Left ventricle myocardium inferior (tissue), 1 donor: ENCODE measurements at places on chromosomes 3 and 15. TPM values are rescaled to one million over a fixed set of nuclear protein-coding genes. Genes with fewer than 3 reads are reported as not detected.

- H3K27ac ChIP-seq, result no peak overlapping the region
- no peaks in the 10 kb centered on the region for H3K27me3 ChIP-seq
- H3K4me3 ChIP-seq, result no peak overlapping the region
- no peaks in the 10 kb centered on the region for H3K4me1 ChIP-seq
- no peaks in the 10 kb centered on the region for H3K36me3 ChIP-seq
Measured at GRCh38 chr3:150096700-150097587, 126.2 kb upstream of the PFN2 start.

DNA sequence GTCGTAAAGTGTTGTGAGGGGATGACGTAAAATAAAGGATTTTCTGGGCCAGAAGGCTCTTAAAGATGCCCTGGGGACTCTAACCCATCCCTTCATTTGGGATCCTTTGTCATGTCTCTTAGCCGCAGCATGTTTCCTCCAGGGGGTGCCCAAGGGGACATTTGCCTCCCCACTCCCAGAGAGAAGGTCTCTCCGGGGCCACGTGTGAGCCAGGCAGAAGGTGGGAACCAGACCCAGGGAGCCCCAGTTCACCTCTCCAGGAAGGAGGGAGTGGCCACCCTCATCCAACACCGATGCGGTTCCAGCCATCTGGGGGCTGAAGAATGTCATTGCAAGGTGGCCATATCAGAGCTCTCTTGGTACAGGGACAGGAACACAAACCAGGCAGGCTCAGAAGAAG, 25.2 kb downstream of the ST8SIA2 start:
- H3K4me1 ChIP-seq, result peaks cover 11% of the 10 kb centered on the region
- H3K4me3 ChIP-seq, result no peak overlapping the region
- no peak for DNase-seq
- H3K36me3 ChIP-seq, result no peaks in the 10 kb centered on the region
- H3K27ac ChIP-seq, result no peak overlapping the region

GRCh38 chr3:94614192-94614591, 551.3 kb downstream of the NSUN3 start:
- H3K36me3 ChIP-seq, result no peaks in the 10 kb centered on the region
- no peaks in the 10 kb centered on the region for H3K27me3 ChIP-seq
- H3K4me3 ChIP-seq, result no peak overlapping the region
- H3K4me1 ChIP-seq, result no peaks in the 10 kb centered on the region
- H3K27ac ChIP-seq, result no peak overlapping the region

DNA sequence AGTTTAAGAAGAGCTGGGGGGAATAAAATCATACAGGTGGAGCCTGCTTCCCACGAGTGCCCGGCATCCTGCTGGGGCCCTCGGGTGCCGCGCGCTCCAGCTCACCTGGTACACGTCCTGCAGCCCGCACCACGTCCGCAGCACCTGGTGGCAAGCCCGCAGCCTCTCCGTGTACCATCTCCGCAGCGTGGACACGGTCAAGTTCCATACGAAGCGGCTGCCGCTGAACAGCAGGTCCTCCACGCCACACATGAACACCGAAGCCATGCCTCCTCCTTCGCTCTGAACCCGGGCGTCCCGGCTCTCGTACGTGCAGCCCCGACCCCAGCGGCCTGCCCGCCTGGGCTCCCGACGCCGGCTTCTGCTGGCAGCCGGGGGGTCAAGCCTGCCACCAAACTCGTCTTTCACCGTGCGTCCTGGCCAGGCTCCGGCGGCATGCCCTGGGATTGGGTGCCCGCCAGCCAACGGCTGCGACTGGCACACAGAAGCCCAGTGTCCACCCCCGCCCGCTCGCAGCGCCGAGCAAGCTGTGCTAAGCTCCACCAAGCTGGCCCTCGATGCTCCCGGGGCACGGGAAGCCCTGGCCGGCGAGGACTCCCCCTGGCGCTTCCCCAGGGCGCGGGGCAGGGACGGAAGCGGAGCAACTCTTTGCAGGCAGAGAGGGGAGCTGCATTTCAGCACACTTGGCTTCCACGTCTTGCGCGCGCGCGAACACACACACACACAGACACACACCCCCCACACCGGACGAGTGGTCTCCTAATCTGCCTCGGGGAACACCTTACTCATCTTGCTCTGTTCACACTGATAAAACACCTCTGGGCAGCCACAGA, at the start of gene FRMD4B:
Gene FRMD4B (minus strand): TSS at position 366 of the 833 bp plus-strand sequence. CDS start 99 bp downstream, at position 267.
- H3K36me3 ChIP-seq, result no peaks in the 10 kb centered on the region
- peaks cover 51% of the 10 kb centered on the region for H3K4me1 ChIP-seq
- peaks cover 5% of the 10 kb centered on the region for H3K27me3 ChIP-seq
- peak within 1 kb of the TSS; percentile 79 for H3K4me3 ChIP-seq
- peak within 1 kb of the TSS; percentile 86 for H3K27ac ChIP-seq

GRCh38 chr3:150327678-150328653, 80.1 kb upstream of the TSC22D2 start:
- H3K4me1 ChIP-seq, result peaks cover 9% of the 10 kb centered on the region
- DNase-seq, result no peak
- no peak overlapping the region for H3K4me3 ChIP-seq
- H3K36me3 ChIP-seq, result no peaks in the 10 kb centered on the region

Gene MORC1
- not detected for total RNA-seq

Gene GOLGA8J
- 0.41 TPM for total RNA-seq

Gene LRRC15
- total RNA-seq, result 0.14 TPM
